Heart left ventricle (tissue), 16 donors: ENCODE measurements at places on chromosomes 6 and 20. TPM values are rescaled to one million over a fixed set of nuclear protein-coding genes. Genes with fewer than 3 reads are reported as not detected.

SNAP91 gene
- polyA plus RNA-seq: 0.19 TPM

BPI gene
- not detected for polyA plus RNA-seq

SENP6 gene
- polyA plus RNA-seq: 16.2 TPM

GJA10 gene
- not detected for polyA plus RNA-seq

ULBP2 gene
- polyA plus RNA-seq: 3.7 TPM

LRRC73 gene
- polyA plus RNA-seq: 0.53 TPM

HNF4A gene
- polyA plus RNA-seq: not detected

IPCEF1 gene
- polyA plus RNA-seq: 0.10 TPM

SLC26A8 gene
- polyA plus RNA-seq: 0.08 TPM

THBS2 gene
- 19.8 TPM for polyA plus RNA-seq

HSPA12B gene
- polyA plus RNA-seq: 11.8 TPM

RIMS1 gene
- polyA plus RNA-seq: not detected

RIPOR3 gene
- 20.7 TPM for polyA plus RNA-seq

IMPG1 gene
- not detected for polyA plus RNA-seq

TTPAL gene
- 1.9 TPM for polyA plus RNA-seq

TMC2 gene
- not detected for polyA plus RNA-seq

PI3 gene
- polyA plus RNA-seq: 0.47 TPM

VGLL2 gene
- not detected for polyA plus RNA-seq

HLA-DRA gene
- polyA plus RNA-seq: 57.1 TPM

BPIFB2 gene
- not detected for polyA plus RNA-seq

ANGPT4 gene
- polyA plus RNA-seq: 0.11 TPM

PTPRA gene
- 6.1 TPM for polyA plus RNA-seq

PGC gene
- not detected for polyA plus RNA-seq

ZBTB9 gene
- polyA plus RNA-seq: 5.6 TPM

C20orf202 gene
- 0.21 TPM for polyA plus RNA-seq

GGTLC1 gene
- polyA plus RNA-seq: not detected

SLC2A4RG gene
- 80.3 TPM for polyA plus RNA-seq

SYCP2L gene
- polyA plus RNA-seq: 0.10 TPM

RIOK1 gene
- 7.0 TPM for polyA plus RNA-seq

JAG1 gene
- polyA plus RNA-seq: 12.5 TPM

CST7 gene
- 1.4 TPM for polyA plus RNA-seq

LGSN gene
- not detected for polyA plus RNA-seq

B3GAT2 gene
- 0.08 TPM for polyA plus RNA-seq
